Activated CD8-positive, alpha-beta T cell treated with anti-CD3 and anti-CD28 coated beads for 36 hours (primary cell): ENCODE measurements at places on chromosomes 4 and X. TPM values are rescaled to one million over a fixed set of nuclear protein-coding genes. Genes with fewer than 3 reads are reported as not detected.
A peak's percentile ranks its signal among the peaks of the same experiment; 100 is the strongest.

The TEX11 gene
- not detected for total RNA-seq

The NDST4 gene
- total RNA-seq, result not detected

The KCNIP4 gene
- not detected for total RNA-seq

The VCX2 gene
- total RNA-seq, result not detected

The FATE1 gene
- not detected for total RNA-seq

The RIBC1 gene
- total RNA-seq, result 0.63 TPM

The FAM241A gene
- 4.5 TPM for total RNA-seq

The ETDB gene
- total RNA-seq, result not detected

DNA sequence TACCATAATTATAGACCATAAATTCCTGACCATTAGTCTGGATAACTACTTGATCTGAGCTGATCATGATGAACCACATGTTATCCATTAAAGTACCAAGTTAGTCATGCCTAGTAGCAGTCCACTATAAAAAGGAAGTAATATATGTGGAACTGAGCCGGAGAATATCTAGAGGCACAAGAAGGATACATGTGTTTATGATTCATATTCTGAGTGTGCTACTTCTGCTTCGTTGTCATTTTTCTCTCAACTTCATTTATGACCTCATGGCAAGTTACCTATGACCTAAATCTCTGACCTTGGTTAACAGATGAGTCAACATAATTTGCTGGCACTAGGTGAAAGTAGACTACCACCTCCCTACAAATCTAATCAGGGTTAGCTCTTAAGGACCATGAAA, 56.5 kb upstream of the ANKRD17 start:
- DNase-seq, result no peak
- H3K27me3 ChIP-seq, result no peaks in the 10 kb centered on the region
- no peak overlapping the region for H3K27ac ChIP-seq
- H3K4me1 ChIP-seq, result no peaks in the 10 kb centered on the region

- DNase-seq, result no peak
- no peak overlapping the region for H3K27ac ChIP-seq
- H3K36me3 ChIP-seq, result no peaks in the 10 kb centered on the region
- no peaks in the 10 kb centered on the region for H3K4me1 ChIP-seq
- no peak overlapping the region for H3K4me3 ChIP-seq
These were observed 76.0 kb upstream of the AP1S2 start for GRCh38 chrX:15930585-15930984.

DNA sequence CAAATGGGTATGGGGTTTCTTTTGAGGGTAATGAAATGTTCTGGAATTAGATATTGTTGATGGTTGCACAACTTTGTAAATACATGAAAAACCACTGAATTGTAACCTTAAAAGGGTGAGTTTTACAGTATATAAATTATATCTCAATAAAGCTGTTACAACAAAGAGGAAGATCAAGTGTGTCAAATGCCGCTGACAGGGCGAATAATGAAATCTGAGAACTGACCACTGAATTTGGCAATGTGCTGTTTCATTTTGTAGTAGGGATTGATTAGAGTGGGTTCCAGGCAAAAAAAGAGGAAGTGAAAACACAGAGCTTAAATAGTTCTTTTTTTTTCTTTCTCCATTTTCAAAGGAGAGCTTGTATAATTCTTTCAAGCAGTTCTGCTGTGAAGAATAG, 161.1 kb upstream of the NAP1L5 start:
- DNase-seq, result no peak
- H3K4me1 ChIP-seq, result no peaks in the 10 kb centered on the region
- no peak overlapping the region for H3K4me3 ChIP-seq
- peaks cover 1% of the 10 kb centered on the region for H3K27me3 ChIP-seq
- H3K36me3 ChIP-seq, result no peaks in the 10 kb centered on the region
- no peak overlapping the region for H3K27ac ChIP-seq

- no peaks in the 10 kb centered on the region for H3K27me3 ChIP-seq
- H3K36me3 ChIP-seq, result no peaks in the 10 kb centered on the region
- H3K27ac ChIP-seq, result no peak overlapping the region
- no peak overlapping the region for H3K4me3 ChIP-seq
- H3K4me1 ChIP-seq, result no peaks in the 10 kb centered on the region
These were observed 160.5 kb upstream of the GABRA2 start for GRCh38 chr4:46550471-46550870.

- DNase-seq, result no peak
- peak overlapping the region; percentile 61 for H3K4me3 ChIP-seq
- no peak overlapping the region for H3K27ac ChIP-seq
- no peaks in the 10 kb centered on the region for H3K4me1 ChIP-seq
These were observed 106.6 kb downstream of the NSUN7 start for GRCh38 chr4:40856277-40856839.

- H3K4me3 ChIP-seq, result no peak overlapping the region
- peak; percentile 12 for DNase-seq
- peaks cover 3% of the 10 kb centered on the region for H3K27me3 ChIP-seq
- H3K36me3 ChIP-seq, result no peaks in the 10 kb centered on the region
These were observed 121.9 kb downstream of the RBMX2 start for GRCh38 chrX:130523460-130524394.

- DNase-seq, result no peak
- H3K27me3 ChIP-seq, result peaks cover 11% of the 10 kb centered on the region
- H3K36me3 ChIP-seq, result no peaks in the 10 kb centered on the region
These were observed 73.6 kb downstream of the C4orf46 start for GRCh38 chr4:158597879-158598596.

DNA sequence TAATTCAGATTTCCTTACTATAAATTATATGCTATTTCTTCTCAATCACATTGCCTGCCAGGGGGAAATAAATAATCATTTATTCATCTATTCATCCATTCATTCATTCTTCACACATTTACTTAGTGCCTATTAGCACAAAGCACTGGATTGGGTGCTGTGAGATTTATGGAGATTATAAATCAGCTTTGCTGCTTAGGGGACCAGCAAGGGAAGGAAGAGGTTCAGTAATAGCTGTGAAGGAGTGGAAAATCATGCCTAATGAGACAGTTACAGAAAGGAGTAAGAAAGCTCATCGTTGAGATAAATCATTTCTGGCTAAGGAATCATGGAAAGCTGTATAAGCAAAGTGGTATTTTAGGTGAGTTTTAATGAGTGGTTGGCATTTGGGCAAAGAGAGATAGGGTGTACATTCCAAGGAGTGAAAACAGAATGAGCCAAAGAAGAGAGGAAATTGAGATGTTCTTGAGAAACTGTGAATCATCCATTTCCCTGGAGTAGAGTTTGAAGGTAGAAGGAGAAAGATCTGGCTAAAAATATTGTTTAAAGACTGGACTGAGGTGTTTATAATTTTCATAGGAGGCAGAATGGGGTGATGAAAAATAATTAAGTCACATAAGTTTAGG, 9.6 kb downstream of the ARSJ start:
- peaks cover 7% of the 10 kb centered on the region for H3K27me3 ChIP-seq
- H3K4me3 ChIP-seq, result no peak overlapping the region
- no peaks in the 10 kb centered on the region for H3K36me3 ChIP-seq
- no peak overlapping the region for H3K27ac ChIP-seq
- H3K4me1 ChIP-seq, result no peaks in the 10 kb centered on the region

- no peak overlapping the region for H3K4me3 ChIP-seq
- H3K27ac ChIP-seq, result no peak overlapping the region
- no peaks in the 10 kb centered on the region for H3K36me3 ChIP-seq
- peaks cover 2% of the 10 kb centered on the region for H3K27me3 ChIP-seq
- no peak for DNase-seq
- no peaks in the 10 kb centered on the region for H3K4me1 ChIP-seq
These were observed 19.6 kb downstream of the CCNG2 start for GRCh38 chr4:77176640-77177039.

DNA sequence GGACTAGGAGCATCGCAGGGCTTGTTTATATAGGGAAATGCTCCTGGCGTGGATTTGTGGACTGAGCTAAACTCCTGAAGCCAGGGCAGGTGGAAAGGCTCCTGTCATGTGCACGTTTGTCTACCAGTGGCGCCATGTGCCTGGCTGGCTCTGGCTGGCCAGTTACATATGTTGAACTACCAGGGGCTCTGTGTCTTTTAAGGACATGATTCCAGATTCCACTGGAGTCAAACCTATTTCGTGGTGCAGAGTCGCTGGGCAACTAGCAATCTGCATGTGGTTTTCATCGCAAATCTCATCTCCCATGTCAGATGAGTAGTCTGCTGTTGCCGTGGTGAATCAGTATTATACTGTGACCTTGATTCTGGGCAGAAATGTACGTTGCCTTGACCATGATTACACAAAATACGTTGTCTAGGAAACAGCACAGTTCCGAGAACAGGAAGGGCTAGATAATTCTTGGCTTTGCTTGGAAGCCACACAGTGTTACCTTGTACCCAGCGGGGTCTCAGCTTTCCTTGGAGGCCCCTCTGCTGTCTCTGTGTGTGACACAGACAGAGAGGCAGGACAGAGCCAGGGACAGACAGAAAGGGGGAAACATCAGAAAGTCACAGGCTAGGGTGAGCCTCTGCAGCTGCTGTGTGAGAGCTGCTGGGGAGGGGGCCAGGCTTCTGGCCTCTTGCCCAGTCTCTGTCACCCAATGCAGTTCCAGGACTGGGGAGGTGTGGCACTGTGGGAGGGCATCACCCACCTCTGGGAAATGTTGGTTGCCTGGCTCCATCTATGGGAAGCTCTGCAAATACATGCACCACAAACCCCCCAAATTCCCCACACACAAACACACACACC, 19.2 kb downstream of the PNMA6E start:
- no peaks in the 10 kb centered on the region for H3K36me3 ChIP-seq
- H3K4me1 ChIP-seq, result no peaks in the 10 kb centered on the region
- peak; percentile 35 for DNase-seq
- H3K27me3 ChIP-seq, result no peaks in the 10 kb centered on the region

DNA sequence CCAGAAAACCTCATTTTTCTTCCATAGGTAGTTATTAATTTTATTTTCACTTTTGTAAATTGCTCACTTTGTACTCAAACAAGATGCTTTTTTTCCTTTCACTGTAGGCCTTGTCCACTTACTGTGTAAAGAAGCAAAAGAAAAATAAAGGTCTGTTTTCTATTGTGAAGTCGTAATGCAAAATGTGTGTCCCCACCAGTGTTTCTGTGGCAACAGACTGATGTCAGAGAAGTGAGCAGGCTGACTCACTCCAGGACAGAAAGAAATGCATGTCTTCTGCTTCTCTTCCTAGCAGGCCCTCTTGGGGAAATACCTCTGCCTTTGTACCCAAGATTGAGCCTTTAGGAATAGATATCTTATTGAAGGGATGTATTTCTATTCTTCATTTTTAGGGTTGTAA, 30.3 kb downstream of the INPP4B start:
- H3K27me3 ChIP-seq, result peaks cover 2% of the 10 kb centered on the region
- no peak overlapping the region for H3K4me3 ChIP-seq
- peaks cover 23% of the 10 kb centered on the region for H3K4me1 ChIP-seq
- H3K27ac ChIP-seq, result no peak overlapping the region
- no peaks in the 10 kb centered on the region for H3K36me3 ChIP-seq

GRCh38 chr4:42625329-42625728, 31.6 kb downstream of the ATP8A1 start:
- H3K36me3 ChIP-seq, result peaks cover 31% of the 10 kb centered on the region
- H3K27ac ChIP-seq, result no peak overlapping the region
- no peak overlapping the region for H3K4me3 ChIP-seq
- no peaks in the 10 kb centered on the region for H3K27me3 ChIP-seq
- peaks cover 42% of the 10 kb centered on the region for H3K4me1 ChIP-seq
